Activated CD4-positive, alpha-beta T cell treated with anti-CD3 and anti-CD28 coated beads, Interleukin-2, amount 50 U/mL, for 16 hours (primary cell): ENCODE measurements at places on chromosomes 1 and 21.

DNA sequence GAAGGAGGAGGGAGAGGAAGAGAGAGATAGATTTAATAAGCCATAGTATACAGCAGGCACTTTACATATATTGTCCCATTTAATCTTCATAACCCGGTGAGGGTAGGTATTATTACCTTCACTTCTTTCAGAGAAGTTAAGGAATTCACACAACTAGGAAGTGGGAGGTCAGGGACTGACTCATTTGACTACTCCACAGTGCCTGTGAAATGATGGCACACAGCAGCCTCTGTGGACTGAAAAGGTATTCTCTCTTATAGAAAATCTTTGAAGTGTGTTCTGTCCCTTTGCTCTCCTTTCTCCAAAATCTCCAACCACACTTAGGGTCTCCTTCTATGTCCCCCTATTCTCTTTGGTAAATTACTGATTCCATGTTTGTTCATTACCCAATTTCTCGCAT lies 23.9 kb downstream of the PALMD start:
- DNase-seq: no peak

DNA sequence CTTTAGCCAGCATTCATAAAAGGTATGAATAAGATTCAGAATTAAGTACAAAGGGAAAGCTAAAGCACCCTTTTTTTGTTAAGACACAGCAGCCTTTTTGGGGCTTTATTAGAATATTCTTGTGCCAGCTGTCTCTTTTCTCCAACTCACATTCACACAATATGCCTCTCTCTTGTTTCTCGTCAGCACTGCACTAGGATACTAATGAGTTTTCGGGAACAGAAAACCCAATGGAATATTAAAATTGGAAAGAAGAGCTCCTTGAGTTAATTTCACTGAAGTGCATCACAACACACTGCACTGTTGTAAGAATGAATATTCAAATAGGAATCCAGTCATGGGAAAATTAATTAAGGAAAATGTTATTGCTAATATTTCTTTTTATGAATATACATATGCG lies 410.4 kb upstream of the BEND5 start:
- no peak for DNase-seq

DNA sequence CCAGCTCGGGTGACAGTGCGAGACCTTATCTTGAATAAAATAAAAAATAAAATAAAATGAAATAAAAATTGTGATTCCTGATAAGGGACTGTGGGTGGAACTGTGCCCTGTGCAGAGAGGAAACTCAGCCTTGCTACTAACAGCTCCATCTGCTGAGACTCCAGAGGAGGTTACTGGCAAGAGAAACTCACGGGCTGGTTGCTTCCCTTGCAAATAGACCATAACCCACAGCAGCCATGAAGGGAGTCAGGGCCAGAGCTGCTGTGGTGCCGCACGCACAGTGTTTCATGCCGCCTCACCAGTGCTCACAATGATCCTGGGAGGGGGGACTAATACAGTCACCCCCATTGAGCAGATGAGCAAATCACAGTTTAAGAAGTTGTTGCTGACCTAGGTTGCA lies 13.7 kb downstream of the ZBTB17 start:
- DNase-seq: no peak

- no peak for DNase-seq
These were observed 100.2 kb downstream of the AHCTF1 start for GRCh38 chr1:246831543-246831942.

DNA sequence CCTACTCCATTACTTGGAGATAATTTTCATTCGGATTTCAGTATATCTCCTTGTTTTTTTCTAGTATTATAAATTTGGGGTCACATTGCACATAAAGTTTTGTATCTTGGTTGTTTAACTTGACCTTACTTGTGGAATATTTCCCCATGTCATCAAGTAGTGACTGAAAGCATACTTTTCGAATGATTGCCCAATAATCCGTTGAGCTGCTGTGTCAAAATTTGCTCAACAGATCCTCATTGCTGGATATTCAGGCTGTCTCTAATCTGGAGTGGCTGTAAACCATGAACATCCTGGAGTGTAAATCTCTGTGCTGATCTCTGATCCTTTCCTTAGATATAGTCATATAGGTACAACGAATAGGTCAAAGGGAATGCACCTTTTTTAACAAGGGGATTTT lies 4.9 kb downstream of the NIPAL3 start:
- DNase-seq: no peak

DNA sequence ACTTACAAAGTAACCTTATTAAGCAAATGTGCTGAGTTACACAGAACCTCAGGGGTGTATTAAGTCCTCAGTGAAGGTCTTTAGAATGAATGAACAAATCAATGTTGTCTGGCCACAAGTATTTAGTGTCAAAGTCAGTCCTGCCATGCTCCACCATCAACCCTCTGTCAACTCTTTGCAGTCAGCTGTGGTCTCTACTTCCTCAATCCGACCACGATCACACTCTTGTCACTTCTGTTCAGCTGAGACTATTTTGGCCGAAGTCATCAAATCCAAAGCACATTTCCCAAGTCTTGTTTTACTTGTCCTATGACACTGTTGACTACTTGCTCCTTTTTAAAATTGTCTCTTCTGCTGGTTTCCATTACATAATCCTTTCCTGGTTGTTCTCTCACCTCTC lies 173.5 kb downstream of the ST6GALNAC5 start:
- DNase-seq: no peak

DNA sequence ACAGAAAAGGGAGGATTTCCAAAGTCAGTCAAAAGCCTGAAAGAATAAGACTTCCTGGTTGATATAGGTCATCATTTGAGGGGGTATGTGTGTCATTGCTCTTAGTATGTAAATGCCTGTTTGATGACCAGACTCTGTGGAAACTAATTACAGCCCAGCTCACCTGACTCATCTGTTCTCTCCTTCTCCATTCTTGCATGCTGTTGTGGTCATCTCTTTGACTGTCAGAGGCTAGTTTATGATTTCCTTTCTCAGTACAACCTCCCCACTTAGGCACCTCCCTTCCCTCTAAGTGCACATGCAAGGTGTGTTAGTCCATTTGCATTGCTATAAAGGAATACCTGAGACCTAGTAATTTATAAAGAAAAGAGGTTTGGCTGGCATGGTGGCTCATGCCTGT lies 2.4 kb upstream of the C1orf116 start:
- no peak for DNase-seq

GRCh38 chr1:109790735-109791494 lies 27.2 kb upstream of the EPS8L3 start:
- DNase-seq: peak; percentile 88

DNA sequence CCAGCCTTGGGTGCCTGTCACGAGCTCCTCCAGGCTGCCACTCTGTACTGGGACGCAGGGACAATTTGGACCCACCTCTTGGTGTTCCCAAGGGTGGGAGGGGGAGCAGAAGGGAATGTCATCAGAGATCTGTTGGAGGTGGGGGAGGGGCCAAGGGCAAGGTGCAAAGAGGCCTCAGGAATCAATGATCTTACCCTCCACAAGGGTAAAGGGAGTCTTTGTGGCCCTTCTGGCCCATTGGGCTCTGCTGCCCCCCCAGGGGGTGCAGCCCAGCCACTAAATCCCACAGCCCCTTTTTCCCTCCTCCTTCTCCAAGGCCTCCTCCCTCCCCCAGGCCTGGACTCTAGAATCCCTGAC lies 8.5 kb downstream of the TTC39A start:
- no peak for DNase-seq

DNA sequence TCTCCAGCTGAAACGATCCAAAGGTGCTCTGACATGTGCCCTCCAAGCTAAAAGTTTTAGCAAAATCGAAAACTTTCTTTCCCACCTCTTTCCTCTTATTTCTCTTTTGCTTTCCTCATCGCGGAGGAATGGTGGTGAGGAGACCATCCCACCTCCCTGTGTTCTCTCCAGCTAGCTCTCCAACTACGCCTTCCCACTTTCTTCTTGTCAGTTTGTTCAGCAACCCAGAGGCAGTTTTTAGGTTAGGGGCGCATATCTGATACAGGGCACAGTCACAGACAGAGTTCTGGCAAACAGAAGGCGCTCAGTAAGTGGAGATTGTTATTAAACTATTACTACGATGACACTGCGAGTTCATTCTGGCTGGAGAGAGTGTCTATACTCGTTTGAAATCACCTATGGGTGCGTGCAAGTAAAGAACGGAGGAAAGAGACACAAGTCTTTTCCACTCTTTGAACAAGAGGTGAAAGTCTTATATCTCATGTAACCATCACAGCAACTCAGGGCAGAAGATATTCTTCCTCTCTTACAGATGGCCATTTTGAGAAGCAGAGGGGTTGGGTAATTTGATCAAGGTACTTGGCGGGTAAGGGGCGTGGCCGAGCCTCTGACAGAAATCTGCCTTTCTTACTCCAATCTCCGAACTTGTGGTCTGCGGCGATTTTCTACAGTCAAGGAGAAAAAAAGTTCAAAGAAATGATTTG lies 13.9 kb downstream of the HLX start:
- DNase-seq: no peak

DNA sequence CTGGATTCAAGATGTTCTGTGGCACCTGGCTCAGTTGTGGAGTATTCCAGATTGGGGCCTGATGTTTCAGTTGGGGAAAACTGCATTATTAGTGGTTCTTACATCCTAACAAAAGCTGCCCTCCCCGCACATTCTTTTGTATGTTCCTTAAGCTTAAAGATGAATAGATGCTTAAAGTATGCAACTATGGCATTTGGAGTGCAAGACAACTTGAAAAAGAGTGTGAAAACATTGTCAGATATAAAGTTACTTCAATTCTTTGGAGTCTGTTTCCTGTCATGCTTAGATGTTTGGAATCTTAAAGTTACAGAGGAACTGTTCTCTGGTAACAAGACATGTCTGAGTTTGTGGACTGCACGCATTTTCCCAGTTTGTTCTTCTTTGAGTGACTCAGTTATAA lies 7.2 kb downstream of the FPGT start:
- no peak for DNase-seq

- no peak for DNase-seq
These were observed at the start of gene PLA2G2F for GRCh38 chr1:20138961-20139550. Gene PLA2G2F, plus strand, starts transcription at chr1:20139323. Its CDS starts 105 bp downstream, at chr1:20139428.

DNA sequence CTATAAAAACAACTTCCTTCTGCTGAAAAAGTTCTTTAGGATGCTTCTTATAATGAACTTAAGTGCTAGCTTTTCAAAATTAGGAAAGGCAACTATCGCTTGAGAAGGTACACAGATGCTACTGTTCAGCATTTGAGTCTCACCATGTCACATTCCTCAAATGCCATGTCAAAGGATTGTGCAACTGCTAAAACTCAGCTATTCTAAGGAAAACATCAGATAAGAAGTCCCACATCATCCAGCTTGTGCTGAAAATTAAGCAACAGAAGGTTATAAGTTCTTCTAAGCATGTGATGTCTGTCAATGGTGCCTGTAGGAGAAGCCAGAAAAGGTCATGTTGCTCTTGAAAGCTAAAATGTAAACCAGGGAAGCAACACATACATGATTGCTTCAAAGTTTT lies 36.5 kb downstream of the MCOLN2 start:
- no peak for DNase-seq

DNA sequence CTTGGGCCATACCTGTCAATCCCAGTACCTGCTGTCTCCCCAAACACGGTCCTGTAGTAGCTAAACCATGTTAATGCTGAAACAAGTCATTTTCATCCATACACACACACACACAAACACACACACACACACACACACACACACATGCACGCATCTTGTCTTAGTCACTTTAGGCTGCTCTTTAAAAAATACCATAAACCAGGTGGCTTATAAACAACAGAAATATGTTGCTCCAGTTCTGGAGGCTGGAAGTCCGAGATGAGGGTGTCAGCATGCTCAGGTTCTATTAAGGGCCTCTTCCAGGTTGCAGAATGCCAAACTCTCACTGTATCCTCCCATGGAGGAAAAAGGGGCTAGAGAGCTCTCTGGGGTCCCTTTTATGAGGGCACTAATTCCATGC lies 129.9 kb downstream of the NTPCR start:
- no peak for DNase-seq

- no peak for DNase-seq
These were observed 42.4 kb downstream of the DHCR24 start for GRCh38 chr1:54844564-54844963.

DNA sequence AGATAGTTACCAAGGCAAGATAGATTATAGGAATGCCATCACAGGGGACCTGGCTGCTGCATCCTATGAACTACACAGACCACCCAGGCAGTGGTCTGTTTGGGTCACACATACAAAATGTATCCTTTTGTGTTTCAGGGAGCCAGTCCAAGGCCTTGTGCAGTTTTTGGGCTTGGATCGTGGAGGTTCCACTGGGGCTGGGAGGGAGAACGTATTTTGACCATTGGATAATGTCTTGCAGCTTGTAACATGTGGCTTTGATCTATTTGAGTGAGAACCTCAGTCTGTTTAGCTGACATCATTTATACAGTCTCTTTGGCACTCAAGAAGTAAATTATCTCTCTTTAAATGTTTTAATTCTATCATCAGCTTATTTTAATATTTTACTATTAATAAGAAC lies 147.3 kb downstream of the DUSP10 start:
- no peak for DNase-seq

DNA sequence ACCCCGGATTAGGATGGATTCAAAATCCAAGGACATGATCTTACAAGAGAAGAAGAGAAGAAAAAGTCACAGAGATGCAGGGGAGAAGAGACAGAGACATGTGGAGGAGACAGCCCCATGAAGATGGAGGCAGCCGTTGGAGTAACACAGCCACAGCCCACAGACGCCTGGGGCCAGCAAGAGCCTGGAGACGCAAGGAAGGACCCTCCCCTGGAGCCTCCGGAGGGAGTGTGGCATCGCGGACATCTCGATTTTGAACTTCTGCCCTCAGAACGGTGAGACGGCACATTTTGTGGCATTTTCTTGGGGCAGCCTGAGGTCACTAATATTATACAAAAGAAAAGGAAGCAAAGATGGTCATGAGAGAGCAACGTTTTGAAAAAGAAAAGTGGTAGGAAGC lies 28.8 kb downstream of the ABCG1 start:
- no peak for DNase-seq

- DNase-seq: peak; percentile 16
These were observed 508 bp downstream of the RAVER2 start for GRCh38 chr1:64745181-64745985.

- DNase-seq: no peak
These were observed 104.9 kb downstream of the NTMT2 start for GRCh38 chr1:170250531-170251276.

DNA sequence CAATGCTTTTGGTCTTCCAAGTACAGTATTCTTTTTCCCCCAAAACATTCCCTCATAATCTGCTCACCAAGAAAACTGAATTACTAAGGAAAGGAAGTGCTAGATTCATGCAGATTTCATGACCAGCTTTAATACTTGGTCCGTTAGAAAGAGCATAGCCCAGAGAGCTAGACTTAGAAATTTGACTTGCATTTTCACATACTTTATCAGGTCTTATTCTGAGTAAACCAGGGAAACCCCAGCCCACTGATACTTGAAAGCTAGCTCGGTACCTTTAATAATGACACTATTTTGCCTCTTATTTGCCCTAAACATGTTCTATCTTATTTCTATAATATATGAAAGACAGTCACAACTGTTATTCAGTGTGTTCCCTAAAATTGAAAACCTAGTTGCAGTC lies 204.5 kb downstream of the TTLL7 start:
- no peak for DNase-seq

DNA sequence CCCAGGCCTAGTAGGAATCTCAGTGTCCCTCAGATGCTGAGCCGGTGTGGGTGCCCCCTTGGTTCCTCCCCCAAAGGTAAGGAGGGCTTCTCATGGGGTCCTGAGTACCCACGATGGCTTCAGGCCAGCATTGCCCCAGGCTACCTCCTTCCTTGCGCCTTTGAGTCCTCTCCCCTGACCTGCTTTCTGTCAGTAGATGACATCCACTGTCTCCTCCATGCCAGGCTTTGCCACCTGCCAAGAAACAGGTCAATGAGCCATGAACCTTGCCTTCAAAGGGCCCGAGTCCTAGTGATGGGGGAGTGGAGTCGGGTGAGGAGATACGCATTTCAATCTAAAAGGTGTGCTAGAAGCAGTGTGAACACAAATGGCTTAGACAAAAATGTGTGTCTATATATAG lies 15.6 kb downstream of the WNT4 start:
- no peak for DNase-seq
